ENCODE measurements at places on chromosomes 3 and 15.

- no peak for DNase-seq
These were observed 52.8 kb downstream of the HERC1 start for GRCh38 chr15:63780969-63781368.

DNA sequence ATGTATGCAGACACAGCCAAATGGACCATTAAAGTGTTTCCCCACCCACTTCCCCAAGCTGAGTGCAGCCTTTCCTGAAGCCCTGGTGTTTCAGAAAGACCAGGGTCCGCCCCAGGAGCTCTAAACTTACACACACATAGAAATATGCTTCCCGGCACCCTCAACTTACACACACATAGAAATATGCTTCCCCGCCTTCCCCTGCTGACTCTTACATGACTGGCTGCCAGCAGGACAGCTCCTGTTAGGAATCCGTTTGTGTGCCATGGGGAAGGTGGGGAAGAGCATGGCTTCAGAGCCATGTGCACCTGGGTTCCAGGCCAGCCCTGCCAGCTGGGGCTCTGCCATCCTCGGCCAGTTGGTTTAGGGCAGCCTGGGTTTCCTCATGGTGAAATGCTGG is 3.6 kb downstream of the CLEC3B start:
- DNase-seq: no peak

GRCh38 chr3:175484666-175485065 is 625.5 kb downstream of the NAALADL2 start:
- no peak for DNase-seq

DNA sequence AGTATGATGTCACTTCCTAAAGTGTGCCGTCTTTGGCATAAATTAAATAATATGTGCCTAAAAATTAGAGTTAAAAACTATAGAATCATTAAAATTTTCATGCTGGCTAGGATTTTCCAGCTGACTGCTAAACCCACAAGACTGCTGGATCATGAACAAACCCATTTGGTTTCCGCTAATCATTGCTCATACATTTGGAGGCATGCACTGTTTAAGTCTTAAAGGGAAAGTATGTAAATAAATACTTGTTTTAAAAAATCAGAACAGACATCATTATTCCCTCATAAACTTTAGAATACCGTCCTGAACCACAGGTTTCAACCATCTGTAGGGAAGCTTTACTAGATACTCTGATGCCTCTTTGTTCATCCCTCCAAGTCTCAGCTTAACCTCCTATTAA is 26.5 kb downstream of the ATP6V1A start:
- no peak for DNase-seq

DNA sequence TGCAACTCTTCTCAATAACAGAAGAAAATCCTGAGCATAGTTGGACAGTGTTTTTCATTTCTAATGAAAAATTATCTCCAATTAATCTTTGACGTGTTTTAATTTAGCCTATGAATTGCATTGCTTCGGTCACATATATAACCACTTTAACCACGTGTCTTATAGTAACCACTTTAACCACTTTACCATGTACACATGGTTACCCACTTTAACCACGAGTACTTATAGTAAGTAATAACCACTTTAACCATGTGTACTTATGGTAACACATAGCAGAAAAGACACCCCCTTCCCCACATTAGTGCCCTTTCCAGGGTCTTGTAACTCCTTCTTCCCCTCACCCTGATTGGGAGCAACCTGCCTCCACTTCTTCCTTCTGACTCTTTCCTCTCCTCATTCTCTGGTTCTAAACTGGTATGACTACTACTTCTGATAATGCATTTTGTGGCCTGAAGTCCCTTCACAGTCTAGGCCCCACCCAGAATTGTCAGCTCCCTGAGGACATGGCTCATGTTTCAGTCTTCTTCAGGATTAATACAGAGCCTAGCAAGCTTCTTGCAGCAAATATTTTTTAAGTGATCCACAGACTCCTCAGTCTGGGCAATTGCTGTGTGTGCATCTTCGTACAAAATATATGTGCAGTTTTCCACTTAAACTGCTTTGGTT is 25.0 kb downstream of the SLC7A14 start:
- DNase-seq: no peak

- peak; percentile 52 for DNase-seq
These were observed 341.4 kb upstream of the ATP11B start for GRCh38 chr3:182451871-182452270.

- DNase-seq: no peak
These were observed 534.4 kb downstream of the ZNF385D start for GRCh38 chr3:21216598-21216997.

- no peak for DNase-seq
These were observed 276.7 kb downstream of the CNTN4 start for GRCh38 chr3:2375376-2375775.

DNA sequence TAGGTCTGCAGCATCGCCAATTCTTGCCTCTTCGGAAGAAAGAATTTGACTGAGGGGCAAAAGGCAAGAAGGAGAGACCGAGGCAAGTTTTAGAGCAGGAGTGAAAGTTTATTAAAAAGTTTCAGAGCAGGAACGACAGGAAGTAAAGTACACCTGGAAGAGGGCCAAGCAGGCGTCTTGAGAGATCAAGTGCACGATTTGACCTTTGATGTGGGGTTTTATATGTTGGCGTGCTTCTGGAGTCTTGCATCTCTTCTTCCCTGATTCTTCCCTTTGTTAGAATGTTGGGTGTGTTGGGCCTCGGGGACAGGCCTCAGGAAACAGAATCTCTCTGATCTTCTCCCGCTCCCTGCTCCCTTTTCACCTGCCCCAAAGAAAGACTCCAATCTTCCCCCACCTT is 40.6 kb upstream of the FLNB start:
- DNase-seq: no peak

- DNase-seq: peak; percentile 74
These were observed 14.1 kb downstream of the LOXL1 start for GRCh38 chr15:73940061-73940981.

GRCh38 chr3:108097322-108098002 is 6.6 kb upstream of the CD47 start:
- no peak for DNase-seq

DNA sequence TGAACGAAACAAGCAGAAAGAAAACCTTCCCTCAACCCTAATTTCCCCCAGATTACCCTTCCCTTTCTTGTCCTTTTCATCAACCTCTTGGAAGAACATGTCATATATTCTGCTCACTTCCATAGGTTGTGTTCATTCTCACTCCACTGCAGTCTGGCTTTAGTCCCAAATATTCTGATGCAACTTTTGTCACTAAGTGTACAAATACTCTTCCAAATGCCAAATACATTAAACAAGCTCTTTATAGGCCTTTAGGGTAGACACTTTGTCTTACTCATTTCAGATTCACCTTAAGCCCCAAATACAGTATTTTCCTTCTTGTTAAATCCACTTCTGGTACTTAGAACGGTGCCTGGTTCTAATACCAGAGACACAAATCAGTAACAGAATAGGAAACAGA is 406.5 kb upstream of the CDIN1 start:
- no peak for DNase-seq

GRCh38 chr3:102129760-102130608 is 280.7 kb downstream of the NFKBIZ start:
- no peak for DNase-seq

DNA sequence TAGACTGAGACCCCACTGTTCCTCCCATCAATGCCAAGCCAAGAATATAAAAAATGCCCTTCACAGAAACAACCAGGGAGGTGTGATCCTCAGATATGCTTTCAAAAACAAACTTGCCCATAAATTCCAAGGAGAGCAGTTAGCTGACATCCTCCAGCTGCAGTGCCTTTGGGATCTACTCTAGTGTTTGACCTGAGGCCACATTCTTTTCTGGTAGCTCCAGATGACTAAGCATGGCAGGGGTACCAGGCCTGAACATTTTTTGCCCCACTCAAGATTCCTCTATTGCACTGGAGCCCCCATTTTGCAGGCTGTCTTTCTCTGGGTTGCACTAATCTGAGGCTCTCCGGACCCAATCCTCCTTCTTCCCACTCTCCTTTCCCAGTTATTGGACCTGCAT is 27.9 kb upstream of the ACP3 start:
- DNase-seq: no peak

- no peak for DNase-seq
These were observed 31.6 kb downstream of the COL8A1 start for GRCh38 chr3:99669879-99670555.

DNA sequence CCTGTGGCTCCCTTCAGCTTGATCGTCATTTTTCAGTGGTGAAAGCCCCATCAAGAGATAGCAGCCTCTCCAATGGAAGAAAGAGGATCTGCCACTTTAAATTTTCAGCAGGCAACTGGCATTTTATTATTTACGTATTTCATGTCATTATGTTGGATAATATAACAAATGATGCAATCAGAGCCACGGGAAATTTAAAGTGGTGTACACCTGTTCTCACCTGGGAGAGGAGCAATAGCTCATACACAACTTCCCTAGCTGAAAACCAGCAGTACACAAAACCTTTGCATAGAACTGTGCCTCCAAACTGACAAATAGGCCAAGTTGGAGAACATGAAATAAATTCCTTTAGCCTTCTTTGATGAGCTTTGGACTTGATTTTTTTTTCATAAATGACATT is 136.9 kb downstream of the SATB1 start:
- no peak for DNase-seq

DNA sequence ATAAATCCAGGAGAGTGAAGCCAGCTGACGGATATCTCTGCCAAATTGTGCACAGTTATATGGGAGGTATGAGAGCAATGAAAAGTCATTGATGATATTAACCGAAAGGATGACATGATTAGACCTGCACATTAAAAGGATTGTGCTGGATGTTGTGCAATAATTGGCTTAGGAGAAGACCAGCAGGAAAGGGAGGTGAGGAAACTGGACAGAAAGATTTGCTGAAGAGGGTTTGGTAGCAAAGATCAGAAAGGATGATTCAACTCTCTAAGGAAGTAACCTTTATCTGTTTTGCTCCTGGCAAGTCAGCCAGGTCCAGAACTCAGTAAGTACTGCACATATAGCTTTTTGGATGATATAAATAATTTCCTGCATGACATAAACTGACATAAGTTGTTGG is 704.7 kb downstream of the GRM7 start:
- DNase-seq: no peak

GRCh38 chr3:16290007-16290826 is 25.2 kb downstream of the OXNAD1 start:
- DNase-seq: no peak

- no peak for DNase-seq
These were observed 372.2 kb upstream of the SGO1 start for GRCh38 chr3:20558161-20558560.

GRCh38 chr3:57078344-57078634 is 17.8 kb downstream of the SPATA12 start:
- no peak for DNase-seq

- no peak for DNase-seq
These were observed 242.6 kb downstream of the LRTM1 start for GRCh38 chr3:54685213-54685612.

DNA sequence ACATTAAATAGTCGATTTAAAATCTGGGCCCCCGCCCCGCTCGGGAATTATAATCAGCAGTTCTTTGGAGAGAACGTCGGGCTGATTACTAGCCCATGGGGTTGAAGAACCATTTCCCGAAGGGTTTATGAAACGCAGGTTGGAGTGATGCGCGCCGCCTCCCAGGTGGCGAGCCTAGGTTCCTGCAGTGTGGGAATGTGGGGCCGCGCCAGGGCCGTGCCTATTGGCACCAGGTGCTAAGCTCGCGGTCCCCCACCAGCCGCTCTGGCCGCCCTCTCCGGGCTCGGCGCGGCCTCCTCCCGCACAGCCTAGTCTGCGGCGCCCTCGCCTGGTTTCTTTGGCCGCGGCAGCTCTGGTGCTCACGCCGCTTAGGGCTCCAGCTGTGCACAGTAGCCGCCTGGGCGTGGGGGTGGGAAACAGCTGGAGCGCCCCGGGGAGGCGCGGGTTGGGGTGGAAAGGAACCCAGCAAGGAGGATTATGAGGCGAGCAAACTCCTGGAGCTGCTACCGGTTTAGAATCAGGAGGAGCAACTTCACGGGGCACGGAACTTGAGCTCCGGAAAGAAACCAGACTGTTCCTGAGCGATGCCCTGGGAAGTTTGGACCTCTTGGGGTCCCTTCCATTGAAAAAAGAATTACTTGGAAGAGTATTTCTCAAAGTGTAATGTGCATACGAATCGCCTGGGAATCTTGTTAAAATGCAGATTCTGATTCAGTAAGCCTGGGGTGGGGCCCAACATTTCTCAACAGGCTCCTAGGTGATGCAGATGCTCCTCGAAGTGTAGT is 5.6 kb upstream of the MECOM start:
- DNase-seq: peak; percentile 89

DNA sequence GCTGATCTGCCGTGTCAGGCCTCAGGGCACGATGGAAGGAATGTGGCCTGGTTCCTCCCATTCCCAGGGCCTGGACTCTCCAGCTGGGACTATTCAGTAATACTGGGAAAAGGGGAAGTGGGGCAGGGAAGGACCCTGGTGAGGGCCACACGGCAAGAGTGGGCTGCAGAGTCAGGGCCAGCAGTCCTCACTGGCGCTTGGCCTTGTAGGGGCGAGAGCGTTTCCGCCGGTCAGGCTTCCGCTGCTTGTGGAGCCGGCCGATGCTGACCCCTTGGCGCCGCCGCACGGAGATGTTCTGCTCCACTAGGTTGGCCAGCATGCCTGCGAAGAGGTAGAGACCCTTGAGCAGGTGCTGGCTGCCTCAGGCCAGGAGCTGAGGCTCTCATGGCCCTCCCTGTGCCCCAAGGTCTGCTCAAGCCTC is 42.8 kb downstream of the SEMA3G start:
- no peak for DNase-seq

DNA sequence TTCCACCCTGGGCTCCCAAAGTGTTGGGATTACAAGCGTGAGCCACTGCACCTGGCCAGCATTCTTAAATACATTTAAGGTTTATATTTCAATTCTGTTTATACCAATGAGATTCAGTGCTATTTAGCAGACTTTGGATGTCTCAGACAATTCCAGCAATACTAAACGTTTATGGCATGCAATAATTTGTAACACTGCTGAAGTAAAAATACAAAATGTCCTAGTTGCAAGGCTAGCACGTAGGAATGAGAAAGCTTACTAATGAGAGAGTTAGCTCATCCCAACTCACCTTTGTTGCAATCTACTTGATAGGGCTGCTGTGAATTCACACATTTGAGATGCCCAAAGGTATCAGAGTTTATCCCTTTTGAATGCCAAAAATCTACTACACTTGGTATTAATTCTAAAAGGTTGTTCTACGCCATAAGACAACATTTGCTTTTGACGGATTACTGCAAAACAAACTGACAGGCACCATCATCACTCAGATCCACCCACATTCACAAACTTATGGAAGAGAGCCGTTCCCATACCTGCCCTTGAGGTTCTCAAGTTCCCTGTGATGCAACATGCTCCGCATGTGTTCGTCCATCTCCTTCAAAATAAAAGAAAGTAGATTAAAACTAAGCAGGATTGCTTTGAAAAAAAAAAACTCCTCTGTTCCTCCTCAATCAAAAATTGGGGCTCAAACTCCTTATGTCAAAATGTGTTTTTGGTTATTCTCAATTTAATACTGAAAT is 25.3 kb downstream of the ZNF106 start:
- no peak for DNase-seq

Data from NCI-H524 (cell line).